ENCODE measurements at places on chromosomes 6 and 20. TPM values are rescaled to one million over a fixed set of nuclear protein-coding genes. Genes with fewer than 3 reads are reported as not detected.

DNA sequence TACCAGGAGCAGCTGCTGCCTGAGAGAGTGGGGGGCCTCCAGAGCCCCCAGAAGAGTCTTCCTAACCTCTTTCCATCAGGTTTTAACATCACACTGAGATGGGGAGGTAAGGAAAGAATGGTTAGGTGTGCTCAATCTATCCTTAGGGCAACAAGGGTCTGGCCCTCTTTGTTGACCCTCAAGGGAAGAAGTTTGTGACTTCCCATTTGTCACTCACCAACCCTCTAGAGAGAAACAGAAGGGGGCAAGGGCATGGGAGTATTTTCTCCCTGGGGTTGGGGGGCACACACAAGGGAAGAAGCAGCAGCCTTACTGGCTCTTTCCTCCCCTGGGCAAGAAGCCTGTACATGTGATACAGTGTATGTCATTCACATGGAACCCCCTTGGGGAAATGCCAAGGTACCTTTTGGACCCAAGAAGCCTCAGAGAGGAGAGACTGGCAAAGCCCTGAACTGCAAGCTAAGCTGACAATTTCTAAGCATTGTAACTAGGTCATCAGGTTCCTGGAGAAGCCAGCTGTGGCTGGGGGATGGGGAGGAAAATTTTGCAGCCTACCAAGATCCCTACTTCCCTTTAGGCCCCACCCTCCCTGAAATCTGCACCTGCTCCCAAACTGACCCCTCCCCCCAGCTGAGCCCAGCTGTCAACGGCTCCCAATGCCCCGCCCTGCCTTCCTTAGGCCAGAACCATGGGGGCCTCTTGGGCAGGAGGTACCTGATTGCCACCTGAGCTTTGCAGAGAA is 14.5 kb downstream of the BCL2L1 start:
- DNase-seq, result no peak

- no peak for DNase-seq
Measured at GRCh38 chr20:47300071-47300470, 56.4 kb downstream of the ZMYND8 start.

DNA sequence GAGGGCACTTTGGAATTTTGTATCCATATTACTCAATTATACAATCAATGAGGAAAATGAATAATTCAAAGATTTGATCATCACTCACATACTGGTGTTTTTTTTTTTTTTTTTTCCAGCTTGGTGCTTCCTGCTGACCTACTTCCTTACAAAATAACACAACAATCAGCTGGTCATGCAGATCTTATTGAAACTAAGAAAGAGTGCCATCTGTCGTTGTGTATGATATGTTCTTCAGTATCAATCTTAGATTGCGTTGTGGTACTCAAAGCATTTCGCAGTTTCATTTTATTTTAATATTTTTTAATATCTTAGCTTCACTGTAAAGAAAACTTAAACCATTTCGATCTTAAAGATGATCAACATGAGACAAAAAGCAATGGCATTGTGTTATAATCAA is 155.6 kb downstream of the OGFRL1 start:
- no peak for DNase-seq

DNA sequence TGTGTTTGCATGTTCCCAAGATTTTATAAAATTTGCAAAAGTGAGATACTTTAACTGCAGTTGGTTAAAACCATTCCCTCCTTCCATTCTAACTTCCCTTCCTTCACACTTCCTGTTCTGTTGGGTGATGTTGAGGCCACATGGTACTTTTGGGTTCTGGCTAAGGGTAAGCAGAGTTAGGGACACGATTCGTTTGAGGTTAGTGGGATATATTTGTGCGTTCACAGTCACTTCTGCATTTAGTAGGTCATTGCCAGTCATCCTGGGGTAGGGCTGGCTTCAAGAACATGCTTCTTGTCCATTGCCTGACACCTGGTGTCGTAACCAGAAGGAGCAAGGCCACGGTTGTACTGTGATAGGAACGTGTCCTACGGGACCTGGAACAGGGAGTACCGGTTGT is 340.1 kb downstream of the ZFAND3 start:
- DNase-seq, result no peak

Gene SLC22A2
- polyA plus RNA-seq, result 13.5 TPM

DNA sequence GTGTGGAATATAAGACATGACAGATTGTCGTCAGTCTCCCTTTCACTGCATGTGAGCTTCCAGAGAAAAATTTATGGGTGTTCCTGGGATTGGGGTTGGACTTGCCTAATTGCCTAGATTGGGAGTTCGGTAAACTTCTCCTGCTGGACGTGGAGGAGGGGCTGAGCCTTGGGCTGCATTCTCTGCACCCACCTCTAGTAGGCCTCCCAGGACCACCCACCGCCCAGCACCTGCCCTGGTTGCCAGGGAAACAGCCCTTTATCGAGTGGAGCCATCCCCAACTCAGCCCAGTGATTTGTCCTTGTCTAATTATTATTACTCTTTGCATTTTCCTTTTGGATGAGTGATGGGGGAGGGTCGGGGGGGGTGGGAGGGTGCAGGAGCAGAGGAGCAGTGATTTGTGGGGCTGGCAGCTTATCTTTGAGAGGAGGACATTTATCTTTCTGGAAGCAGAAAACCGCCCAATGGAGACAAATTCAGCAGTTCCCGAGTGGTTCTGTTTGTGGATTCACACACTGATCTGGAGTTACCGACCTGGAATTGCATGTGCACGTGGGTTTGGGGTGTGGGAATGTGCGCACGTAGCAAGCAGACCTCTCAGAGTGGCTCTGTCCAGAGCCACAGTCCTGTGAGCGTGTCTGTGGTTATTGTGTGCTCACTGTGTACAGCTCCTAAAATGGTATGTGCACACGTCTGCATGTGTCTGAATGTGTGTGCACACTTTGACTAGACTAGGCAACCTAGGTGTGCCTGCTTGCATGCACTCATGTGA is 104.5 kb downstream of the DHX35 start:
- no peak for DNase-seq

DNA sequence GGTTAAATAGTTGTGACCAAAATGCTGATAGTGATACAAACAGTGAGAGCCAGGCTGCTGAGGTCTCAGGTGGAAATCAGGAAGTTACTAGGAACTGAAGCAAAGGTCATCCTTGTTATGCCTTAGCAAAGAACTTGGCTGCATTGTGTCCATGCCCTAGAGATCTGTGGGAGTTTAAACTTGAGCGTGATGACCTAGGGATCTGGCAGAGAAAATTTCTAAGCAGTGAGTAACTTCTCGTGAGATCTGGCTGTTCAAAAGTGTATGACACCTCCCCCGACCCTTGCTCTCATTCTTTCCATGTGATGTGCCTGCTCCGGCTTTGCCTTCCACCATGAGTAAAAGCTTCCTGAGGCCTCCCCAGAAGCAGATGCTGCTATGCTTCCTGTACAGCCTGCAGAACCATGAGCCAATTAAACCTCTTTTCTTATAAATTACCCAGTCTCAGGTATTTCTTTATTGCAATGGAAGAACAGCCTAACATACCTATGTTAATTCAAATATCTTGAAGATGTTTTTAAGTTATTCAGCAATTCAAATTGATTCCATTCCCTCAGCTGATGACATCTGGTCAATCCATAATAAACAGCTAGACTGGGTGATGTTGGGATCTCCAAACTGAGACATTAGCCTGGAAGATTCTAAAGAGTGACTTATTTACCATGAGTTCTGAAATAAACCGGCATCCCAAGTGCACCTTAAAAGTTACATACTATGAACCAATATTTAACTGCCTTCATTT is 33.8 kb downstream of the KIF16B start:
- DNase-seq, result no peak

DNA sequence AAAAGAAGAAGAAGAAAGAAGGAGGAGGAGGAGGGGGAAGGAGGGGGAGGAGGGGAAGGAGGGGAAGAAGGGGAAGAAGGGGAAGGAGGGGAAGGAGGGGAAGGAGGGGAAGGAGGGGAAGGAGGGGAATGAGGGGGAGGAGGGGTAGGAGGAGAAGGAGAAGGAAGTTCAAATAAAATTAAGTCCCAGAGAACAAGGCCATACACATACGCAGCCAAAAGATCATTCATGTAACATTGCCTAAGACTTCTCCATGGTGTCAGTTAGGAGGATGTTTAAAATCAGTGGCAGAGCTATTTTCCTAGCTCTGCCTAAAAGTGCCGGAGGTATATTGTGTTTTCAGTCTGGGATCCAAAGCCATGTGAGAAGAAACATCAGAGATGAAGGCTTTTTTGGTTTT is 75.8 kb downstream of the PLCB4 start:
- DNase-seq, result no peak

Gene DSP
- polyA plus RNA-seq, result 83.5 TPM

Gene C6orf132
- polyA plus RNA-seq, result 5.8 TPM

DNA sequence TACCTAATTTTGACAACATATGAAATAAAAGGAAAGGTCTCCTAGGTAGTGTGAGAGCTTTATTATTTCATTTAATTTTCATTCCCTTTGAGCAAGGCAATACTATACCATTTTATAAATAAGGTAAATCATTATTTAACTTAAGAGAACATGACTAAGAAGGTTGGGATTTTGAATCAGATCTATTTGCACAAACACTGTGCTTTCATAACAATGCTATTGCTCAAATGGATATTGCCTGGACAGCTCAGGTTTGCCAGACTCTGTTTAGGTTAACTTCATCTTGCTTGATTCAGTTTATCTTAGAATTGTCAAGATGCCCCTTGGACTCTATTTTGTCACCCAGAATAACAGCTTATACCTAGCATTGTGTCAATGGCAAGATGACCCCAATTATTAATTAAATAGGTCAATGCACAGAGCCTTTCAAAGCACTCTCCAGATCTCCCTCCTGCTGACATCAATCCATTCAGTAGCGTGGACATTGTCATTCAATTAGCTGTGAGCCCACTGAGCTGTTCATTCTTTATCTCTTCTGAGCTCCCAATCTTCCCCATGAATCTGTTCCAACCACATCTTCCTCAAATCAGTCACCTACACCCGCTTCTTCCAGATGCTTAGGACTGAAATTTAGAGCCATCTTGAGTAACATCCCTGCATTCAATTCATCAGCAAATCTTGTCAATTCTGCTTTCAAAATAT is 42.1 kb upstream of the TMEM30A start:
- DNase-seq, result no peak

Gene ZBTB46
- 23.5 TPM for polyA plus RNA-seq

GRCh38 chr6:127710668-127711067 is 133.7 kb downstream of the C6orf58 start:
- DNase-seq, result no peak

DNA sequence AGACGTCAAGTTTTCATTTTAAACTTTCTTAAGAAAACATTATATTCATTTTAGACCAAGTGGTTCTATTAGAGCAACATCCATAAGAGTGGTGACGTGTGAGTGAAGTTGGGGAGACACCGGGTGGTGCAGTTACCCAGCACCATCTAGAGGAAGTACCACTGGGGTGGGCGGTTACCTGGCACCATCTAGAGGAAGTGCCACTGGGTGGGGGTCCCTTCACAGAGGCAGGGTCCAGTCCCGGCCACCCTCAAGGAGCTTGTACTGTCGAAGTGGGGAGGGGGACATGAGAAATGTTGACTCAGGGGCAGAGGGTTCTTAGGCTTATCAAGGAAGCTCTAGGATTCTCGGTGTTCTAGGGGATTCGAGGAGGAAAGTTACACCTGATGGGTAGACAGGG is 26.2 kb downstream of the PHACTR3 start:
- DNase-seq, result no peak

Gene FRMD1
- polyA plus RNA-seq, result 28.4 TPM

Gene PROKR2
- polyA plus RNA-seq, result not detected

Gene TCF21
- 237 TPM for polyA plus RNA-seq

GRCh38 chr6:165404697-165405096 is 95.3 kb upstream of the C6orf118 start:
- no peak for DNase-seq

DNA sequence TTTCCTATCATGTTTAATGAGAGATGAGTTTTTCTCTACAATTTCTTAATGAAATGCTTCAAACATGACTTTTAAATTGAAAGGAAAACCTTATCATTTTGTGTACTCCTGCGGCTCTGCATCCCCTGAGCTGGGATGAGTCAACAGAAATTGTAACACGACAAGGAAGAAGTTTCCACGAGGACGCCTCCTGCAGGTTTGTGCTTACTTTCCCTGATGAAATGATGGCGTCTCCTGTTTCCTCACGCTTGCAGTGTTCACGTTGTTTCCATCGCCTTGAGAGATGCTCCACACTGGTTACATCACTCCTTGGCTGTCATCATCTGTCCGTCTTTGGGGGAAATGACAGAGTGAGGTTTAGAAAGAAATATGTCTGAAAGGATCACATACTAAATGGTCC is 233.7 kb upstream of the ZFP64 start:
- no peak for DNase-seq

- DNase-seq, result no peak
Measured at GRCh38 chr6:76166297-76166696, 93.8 kb upstream of the IMPG1 start.

- DNase-seq, result no peak
Measured at GRCh38 chr6:131828951-131829350, 21.1 kb downstream of the ENPP1 start.

GRCh38 chr6:78561015-78561414 is 306.3 kb upstream of the IRAK1BP1 start:
- no peak for DNase-seq

GRCh38 chr6:34645627-34646026 is 50.9 kb downstream of the ILRUN start:
- no peak for DNase-seq

DNA sequence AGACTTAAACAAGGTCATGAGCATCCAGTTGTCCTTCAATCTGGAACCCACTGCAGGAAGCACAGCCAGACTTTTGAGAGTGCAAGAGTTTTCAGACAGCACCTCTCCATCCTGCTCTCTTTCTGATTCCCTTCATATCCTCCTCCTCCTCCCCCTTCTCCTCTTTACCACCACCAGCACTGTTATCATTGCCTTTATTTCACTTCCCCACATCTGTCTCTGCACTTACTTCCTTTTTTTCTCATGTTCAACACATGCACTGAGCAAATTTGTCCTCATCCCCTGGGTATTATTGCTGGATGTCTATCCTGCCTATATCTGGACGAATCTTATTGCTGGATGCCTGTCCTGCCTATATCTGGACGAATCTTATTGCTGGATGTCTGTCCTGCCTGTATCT is 554.8 kb downstream of the DHX35 start:
- no peak for DNase-seq

GRCh38 chr6:24855395-24856245 is 56.9 kb upstream of the ARMH2 start:
- DNase-seq, result peak; percentile 73

Gene EDN1
- polyA plus RNA-seq, result 4.8 TPM

Data from renal pelvis (tissue), 12 donors.